Bronchial epithelial cell (primary cell): ENCODE measurements at places on chromosomes 12 and 14. TPM values are rescaled to one million over a fixed set of nuclear protein-coding genes. Genes with fewer than 3 reads are reported as not detected.

C12orf42 gene
- total RNA-seq: not detected in 2 replicates

STXBP6 gene
- not detected in 2 replicates for total RNA-seq

- DNase-seq: no peak
Measured at GRCh38 chr14:88516861-88517357, 37.9 kb downstream of the PTPN21 start.

DNA sequence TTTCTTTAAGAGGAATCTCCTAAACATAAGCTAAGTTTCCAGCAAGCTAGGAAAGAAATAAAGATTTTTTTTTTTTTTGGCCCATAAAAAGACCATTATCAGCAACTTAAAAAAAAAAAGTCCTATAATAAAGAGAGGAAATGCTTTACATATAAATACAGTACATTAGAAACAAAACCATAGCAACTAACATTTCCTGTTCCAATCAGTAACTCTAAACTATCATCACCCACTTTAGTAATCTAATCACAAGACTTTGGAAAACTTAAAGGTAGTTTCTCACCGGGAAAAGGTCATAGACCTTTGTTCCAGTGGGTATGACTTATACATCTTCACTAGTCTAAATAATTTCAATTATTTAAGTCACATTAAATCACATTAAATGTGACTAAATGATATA, 11.1 kb downstream of the SPTSSA start:
- no peak for DNase-seq

DNA sequence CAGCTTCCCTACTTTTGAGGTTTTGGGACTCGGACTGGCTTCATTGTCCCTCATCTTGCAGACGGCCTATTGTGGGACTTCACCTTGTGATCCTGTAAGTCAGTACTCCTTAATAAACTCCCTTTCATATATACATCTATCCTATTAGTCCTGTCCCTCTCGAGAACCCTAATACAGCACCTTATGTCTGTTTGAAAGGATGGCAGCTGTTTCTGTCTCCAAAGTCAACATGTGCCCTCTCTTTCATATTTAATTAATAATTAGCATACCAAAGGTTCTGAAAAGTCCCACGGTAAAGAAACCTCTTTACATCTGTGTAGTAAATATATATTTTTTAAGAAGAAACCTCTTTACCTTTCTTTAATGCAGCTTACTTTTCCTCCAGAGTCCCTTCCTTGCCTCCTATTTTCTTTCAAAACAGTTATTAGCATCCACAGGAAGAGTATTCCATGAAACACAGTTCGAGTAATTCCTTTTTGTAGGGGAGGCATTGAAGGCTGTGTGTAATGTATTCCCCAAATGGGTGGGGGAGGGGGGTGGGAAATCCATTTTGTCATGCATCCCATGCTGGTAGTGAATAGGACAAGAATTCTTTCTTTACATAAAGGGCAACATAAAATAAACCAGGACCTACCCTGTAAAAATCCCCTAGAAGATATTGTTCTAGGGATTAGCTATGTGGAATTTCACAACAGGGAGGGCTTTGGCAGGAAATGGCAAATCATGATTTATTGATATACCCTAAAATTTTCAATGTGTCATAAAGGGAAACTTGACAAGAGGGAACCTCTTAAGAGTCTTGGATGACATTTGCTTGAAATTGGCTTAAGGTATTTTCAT, 241.5 kb downstream of the SUDS3 start:
- DNase-seq: no peak

GRCh38 chr14:34843011-34843554, 32.1 kb downstream of the BAZ1A start:
- peak; percentile 100 for DNase-seq

- DNase-seq: no peak
Measured at GRCh38 chr12:131603939-131604795, 106.7 kb upstream of the SFSWAP start.

GRCh38 chr12:54017027-54017788, 8.4 kb downstream of the HOXC8 start:
- DNase-seq: no peak
